ENCODE measurements at places on chromosomes 1 and 21.

GRCh38 chr21:15224346-15225086 lies 159.7 kb upstream of the NRIP1 start:
- DNase-seq: no peak

DNA sequence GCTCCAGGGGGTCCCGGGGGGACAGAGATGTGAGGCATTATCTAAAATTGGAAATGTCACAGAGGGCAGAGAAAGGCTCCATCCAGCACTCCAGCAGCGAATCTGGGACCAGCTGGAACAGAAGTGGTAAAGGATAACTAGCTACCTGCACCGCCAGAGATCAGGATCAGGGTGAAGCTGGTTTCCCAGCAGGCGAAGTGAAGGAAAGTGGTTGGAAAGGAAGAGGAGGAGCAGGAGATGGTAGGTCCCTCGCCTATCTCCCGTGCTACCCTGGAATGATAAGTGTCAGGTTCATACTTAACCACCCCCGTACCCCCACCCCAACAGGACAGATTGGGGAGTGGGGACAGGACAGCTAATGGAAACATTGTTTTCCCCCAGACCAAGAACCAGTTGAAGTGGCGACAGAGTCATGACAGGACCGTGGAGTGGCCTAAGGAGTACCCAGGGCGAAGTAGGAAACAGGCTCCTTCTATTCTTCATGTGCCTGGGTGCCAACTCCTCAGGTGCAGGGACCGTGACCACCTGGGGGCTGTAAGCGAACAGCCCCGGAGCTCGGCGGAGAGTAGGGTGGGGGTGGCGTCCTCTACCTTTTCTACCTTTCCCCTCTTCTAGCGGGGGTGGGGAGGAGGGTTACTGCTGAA lies 717 bp downstream of the B4GALT3 start:
- no peak for DNase-seq

GRCh38 chr1:231761252-231761651 lies 134.7 kb downstream of the DISC1 start:
- DNase-seq: no peak

- DNase-seq: no peak
Observed at GRCh38 chr1:51750729-51751128, 127.8 kb downstream of the NRDC start.

GRCh38 chr1:60225486-60225885 lies 151.9 kb upstream of the C1orf87 start:
- no peak for DNase-seq

DNA sequence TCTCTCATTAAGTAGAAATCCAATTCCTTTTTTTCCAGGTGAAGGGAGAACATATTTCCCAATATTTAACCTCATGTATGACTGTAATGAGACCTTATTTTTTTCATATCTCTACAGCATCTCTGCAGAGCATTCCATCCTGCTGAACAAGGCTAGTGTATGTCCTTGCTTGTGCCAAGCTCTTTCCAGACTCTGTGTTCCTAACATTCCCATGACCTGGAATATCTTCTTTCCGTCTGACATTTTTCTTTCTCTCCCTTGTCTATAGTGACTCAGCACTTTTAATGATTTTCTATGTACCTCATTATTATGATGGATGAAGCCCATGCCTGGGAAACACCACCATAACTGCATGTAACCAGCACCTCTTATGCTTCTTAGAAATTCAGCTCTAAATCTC lies 278.3 kb upstream of the NRIP1 start:
- no peak for DNase-seq

GRCh38 chr1:47870480-47870879 lies 126.7 kb downstream of the TRABD2B start:
- no peak for DNase-seq

DNA sequence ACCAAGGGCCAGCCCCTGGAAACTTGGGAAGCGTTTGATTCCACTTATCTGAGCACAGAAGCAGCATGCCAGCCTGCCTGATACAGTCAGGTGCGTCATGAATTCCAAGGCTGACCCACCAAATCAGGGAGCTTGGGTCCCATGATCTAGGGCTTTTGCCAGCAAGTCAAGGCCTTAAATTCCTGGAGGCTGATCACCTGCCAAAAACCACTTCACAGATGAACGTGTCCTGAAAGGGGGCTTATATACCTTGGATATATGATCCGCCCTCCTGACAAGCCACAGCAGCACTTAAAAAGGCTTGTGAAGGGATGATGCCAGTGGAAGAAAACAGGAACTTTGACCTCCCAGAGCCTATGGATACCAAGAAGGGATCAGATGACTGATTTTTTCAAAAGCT lies 24.0 kb upstream of the CLIC6 start:
- DNase-seq: no peak

DNA sequence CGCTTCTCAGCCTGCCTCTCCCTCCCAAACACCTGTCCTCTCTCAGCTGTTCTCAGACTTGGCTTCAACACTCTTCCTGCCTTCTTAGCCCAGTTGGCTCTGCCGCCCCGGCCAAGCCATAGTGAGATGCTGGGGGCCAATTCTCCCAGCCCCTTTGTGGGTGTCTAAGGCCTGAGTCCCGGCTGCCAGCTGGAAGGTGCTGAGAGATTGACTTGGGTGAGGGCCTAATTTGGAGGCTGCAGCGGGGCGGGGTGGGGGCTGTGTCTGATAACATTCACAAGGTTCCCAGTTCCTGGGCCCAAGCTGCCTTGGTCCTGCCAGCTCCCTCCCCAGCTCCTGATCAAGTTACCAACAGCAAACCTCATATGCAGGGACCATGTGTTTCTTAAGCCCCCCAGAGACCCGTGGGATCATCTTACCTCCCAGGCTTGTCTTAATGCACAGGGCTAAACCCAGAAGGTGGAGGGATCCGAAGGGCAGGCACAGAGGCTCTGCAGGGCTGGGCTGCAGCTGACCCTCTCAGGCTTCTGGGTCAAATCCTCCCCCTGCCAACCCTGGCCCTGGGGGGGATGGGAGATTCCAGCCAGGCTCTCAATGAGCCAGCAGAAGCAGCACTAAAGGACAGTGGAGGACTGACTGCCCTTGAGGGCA lies 9.8 kb downstream of the INKA2 start:
- no peak for DNase-seq

GRCh38 chr1:44328671-44329416 lies 26.2 kb downstream of the ERI3 start:
- DNase-seq: no peak
